ENCODE measurements at places on chromosomes 12 and 14.

GRCh38 chr12:89863968-89864367 lies 155.3 kb upstream of the ATP2B1 start:
- no peak for DNase-seq

DNA sequence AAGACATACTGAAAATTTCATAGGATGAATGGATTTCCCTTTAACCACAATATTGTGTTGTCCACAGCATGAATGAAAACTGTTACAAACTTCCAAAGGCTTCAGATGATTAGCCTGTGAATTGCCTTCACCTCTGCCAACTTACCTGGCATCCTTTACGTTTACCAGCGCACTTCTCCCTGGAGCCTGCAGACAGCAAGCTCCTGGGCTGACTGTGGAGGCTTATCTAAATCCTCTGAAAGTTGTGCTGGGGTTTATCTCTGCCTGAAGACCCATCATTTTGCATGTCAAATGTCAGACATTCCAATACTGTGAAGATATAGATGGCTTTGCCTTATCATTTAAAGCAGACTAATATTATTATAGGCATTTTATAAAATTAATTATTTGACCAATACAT lies 403.0 kb downstream of the SYT1 start:
- DNase-seq: no peak

DNA sequence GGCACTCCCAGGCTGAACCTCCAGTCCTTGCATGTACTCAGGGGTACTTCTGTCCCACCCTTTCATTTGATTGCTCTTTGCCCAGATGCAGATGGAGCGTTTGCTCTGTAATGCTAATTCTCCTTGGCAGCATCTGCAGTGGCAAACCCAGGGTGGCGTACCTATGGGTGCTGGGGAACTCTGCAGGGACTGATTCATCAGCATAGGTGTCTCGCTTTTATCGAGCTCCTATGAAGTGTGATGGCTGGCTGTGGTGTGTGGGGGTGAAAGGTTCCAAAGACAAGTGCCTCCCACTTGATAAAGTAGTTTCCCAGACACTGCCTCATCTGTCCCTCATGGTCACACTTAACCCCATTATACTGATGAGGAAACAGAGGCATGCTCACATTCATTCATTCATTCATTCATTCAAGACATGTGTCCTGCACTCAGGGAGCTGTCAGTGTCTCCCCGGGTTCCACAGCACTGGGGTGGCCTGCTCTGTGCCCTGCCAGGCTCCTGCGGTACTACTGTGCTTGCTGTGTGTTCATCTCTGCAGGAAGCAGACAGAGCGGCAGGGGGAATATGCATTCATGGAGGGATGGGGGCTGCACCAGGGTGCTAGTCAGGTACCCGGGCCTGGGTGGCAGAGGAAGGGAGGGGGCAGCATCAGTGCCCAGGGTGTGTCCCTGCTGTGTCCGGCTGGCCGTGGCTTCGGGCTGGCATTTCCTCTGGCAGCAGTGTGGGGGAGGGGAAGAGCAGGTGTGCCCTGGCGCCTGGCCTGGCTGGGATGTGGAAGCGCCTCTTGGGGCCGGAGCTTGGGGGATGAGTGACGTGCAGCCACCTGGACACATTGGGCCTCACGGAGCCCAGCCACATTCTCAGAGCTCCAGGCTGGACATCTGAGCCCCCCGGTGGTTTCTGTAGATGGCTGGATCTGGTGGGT lies 110.9 kb downstream of the TSPAN9 start:
- DNase-seq: no peak

- DNase-seq: no peak
Measured at GRCh38 chr12:69087986-69088385, 151.4 kb upstream of the CPSF6 start.

DNA sequence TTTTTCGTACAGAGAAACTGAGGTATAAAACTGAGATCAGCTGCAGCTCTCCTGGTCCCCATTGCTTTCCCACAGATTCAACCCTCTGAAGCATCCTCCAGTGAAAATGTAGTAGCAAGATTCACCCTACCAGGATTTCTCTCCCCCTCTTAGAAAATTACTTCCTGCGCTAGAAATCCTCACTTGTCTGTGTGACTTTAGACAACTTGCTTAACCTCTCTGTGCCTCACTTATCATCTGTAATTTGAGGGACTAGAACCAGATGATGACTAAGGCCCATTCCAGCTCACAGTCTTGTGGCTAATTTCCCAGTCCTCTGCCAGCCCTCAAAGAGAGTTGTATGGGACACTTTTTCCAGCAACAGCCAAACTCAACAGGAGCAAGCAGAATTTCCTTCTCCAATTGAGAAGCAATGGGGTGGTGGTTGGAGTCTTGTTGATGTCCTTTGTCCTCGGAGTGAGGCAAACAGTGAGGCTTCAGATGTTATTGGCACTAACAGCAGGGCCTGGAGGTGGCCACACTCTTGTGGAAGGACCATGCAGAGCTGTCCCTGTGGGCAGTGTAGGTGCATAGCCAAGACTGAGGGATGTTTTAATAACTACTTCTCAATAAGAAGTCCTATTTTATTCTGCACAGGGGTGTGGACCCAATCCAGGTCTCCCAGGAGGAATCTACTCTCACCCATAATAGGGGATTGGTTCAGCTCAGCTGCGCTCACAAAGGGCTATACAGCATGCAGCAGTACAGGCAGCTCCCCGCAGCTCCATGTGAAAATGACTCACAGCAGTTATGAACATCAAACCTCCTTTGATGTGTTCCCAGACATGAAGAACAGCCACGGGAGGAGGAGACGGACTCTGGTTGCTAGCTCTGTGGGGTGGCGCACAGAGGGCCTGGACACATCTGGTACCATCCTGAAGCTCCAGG lies 200.1 kb downstream of the DAD1 start:
- no peak for DNase-seq

DNA sequence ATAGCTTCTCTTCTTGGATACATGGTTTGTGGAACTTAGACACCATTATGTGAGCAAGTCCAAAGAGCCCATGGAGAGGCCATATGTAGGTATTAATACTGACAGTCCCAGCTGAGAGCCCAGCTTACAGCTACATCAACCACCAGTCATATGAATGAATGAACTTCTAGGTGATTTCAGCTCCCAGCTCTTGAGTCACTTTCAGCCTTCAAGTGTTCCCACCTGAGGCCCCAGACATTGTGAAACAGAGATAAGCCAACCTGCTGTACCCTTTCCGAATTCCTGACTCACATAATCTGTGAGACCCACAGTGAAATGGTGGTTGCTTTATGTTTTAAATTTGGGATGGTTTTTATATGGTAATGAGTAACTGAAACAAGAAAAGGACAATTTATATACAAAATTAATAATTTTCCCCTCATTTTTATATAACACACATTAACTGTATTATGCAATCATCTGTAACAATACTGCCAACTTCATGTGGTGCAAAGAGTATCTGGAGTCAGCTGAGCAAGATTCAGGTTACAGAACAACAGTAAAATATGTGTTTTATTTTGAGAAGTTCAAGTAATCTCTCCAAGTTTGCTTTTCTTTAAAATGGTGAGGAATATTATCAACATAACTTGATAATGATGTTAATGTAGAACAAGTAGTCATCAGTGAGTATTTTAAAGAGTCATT lies 27.7 kb upstream of the FBXO33 start:
- DNase-seq: no peak

GRCh38 chr14:95218472-95219193 lies 61.3 kb upstream of the DICER1 start:
- no peak for DNase-seq

DNA sequence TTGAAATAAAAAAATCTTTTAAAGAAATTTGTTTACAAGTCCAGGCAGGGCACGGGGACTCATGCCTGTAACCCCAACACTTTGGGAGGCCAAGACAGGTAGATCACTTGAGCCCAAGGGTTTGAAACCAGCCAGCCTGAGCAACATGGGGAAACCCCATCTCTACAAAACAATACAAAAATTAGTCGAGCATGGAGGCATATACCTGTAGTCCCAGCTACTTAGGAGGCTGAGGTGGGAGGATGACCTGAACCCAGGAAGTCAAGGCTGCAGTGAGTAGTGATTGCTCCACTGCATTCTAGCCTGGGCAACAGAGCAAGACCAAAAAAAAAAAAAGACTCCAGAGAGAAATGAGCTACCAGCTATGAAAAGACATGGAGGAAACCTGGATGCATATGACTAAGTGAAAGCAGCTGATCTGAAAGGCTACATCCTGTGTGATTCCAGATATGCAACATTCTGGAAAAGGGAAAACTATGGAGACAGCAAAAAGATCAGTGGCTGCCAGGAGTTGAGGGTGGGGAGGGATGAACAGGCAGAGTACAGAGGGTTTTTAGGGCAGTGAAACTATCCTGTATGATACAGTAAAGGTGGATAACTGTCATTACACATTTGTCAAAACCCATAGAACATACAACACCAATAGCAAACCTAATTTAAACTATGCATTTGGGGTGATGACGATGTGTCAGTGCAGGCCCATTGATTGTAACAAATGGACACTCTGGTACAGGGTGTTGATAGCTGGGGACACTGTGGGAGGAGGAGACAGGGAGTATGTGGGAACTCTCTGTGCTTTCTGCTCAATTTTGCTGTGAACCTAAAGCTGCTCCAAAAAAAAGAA lies 59.9 kb downstream of the PRKAB1 start:
- no peak for DNase-seq

DNA sequence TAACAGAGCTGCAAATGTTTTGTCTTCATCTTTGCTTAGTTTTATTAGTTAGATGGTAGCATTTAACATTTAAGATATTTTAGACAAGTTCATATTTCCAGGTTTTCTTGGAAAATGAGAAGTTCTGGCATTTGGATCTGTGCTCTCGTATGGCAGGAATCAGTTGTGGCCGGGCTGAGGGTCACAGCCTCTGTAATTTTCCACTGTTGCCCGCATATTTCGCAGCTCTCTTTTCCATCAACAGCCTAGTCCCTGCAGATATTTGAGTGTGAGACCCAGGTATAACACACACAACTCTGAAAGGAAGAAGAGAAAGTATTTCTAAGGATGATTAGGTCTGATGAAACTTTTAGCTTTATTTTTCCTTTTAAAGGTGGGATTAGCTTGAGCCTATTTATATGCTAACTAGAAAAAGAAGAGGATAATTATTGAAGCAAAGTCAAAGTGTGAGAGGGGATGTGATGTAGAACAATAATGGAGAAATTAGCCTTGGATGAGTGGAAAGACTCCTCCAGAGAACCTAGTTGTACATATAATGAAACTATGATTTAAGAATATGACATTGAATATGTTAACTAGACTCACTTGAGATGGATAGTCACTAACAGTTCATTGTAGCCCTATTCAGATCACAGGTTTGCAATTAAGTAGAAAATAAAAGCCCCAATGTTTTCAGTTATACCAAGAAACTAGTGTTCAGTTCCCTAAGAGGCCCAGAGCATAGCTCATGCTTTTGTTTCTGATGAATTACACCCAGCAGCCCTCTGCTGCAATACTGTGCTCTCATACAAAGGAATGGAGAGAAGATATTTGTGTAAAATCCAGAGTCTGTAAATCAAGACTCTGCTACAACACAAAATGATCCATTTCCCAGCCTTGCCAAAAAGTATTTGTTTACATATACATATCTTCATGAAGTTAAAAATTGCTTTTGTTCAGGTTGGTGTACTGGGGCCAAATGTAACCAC lies 158.4 kb downstream of the C12orf50 start:
- no peak for DNase-seq

GRCh38 chr14:96049932-96050331 lies 10.8 kb downstream of the C14orf132 start:
- DNase-seq: no peak

DNA sequence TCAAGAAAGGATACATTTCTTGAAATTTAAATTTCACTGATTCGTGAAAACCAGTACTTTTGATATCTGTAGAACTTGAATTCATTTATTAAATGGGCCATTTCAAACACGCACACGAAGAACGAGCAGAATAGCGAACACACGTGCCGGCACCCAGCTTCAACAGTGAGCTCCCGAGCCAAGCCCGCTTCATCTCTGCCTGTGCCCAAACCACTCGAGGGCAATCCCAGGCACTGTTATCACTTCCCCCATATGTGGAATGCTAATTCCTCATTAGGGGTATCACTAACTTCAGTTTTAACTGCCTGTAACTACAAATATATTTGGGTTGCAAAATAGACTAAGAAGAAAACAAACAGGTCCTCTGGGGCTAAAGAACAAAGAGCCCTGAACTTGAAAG lies 48.0 kb downstream of the AMN start:
- no peak for DNase-seq

DNA sequence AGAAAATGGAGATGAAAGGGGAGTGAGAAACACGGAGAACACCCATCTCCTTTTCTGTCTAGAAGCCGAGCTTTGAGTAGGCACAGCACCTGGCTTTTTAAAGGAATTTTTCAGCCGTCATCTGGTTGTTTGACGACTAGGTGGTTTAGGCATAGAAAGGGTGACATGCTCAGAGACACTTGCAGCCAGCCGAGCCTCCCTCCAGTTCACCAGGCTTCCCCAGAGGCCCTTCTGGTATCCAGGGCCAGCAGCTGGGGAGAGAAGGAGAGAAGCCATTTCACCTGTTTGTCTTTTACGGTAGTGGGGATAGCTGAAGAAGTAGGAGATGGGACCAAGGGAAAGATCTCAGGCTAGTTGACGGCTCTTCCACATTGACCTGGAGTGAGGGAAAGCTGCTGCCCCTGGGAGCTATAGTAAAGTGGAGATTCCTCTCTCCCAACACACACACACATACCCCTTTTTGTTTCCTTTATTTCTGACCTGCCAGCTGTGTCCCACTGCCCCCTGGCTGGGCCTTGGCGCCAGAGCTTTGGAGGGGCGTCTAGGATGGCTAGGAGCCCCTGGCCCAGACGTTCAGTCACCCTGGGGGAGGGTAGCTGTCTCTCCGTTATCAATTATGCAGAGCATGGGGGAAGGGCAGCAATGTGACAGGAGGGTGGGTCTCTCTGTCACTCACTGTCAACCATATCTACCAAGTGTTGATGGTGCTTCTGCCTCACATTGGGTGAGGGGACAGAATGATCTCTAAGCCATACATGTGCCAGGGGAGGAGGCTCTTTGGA lies 5.5 kb downstream of the MAP3K12 start:
- DNase-seq: no peak

GRCh38 chr14:76090616-76091391 lies 60.9 kb upstream of the GPATCH2L start:
- DNase-seq: no peak

- no peak for DNase-seq
Measured at GRCh38 chr12:85829391-85829790, 6.8 kb downstream of the RASSF9 start.

GRCh38 chr12:67698672-67699581 lies 50.4 kb downstream of the DYRK2 start:
- no peak for DNase-seq

DNA sequence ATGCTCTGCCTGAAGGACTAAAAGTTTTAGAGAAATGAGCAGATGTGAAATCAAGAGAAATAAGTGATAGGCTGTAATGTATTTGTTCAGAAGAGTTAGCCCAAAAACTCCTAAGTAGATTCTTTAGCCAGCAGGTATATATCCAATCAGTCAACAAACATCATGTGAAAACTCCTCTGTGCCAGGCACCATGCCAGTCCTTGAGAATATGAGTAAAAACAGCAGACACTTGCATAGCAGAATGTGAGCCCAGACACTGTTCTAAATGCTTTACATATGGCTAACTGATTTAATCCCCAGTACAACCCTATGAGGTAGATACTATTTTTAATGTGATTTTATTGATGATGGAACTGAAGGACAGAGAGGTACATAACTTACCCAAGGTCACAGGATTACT lies 329.8 kb downstream of the PAWR start:
- no peak for DNase-seq
